ENCODE measurements at places on chromosomes 5 and 9.

DNA sequence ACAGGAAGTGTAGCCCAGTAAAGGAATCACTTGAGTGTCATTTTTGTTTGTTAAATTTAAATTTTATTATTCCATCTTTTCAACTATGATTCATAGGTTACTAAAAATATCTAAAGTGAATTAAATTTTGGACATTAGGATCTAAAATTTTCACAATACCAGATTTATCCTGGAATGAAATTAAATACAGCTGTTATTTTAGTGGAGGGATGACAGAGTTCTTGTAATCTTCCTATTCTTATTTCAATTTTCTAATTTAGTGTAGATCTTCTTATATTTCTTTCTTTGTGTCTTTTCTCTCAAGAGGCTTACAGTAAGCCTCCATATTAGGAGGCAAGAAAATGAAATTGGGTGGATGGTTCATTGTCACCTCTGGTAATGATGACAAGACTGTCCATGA, 167.9 kb upstream of the TNC start:
- no peak for DNase-seq

- DNase-seq, result no peak
Observed at GRCh38 chr5:55897905-55898304, 46.7 kb downstream of the IL31RA start.

GRCh38 chr9:69554945-69555344, 117.2 kb downstream of the APBA1 start:
- DNase-seq, result no peak

DNA sequence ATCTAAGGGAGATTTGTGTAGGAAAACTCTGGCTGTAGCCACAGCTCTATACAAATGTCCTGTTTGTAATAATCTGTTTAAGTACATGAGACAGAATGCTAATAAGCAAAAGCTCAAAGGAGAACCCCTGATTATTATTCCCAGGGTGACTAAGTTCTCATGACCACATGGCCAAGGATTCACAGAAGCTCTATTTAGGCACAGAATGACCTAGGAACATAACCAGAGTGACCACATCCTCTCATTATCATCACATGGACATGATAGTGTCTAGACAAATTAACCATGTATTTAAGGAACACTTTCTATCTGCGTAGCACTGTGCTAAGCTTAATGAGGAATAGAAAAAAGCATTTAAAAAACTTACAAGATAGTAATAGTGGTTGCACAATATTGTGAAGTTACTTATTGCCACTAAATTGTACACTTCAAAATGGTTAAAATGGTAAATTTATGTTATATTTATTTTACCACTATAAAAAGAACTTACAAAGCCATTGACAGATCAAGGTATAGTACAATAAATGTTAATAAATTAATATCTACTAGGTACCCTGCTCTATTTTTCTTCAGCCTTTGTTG, 56.3 kb downstream of the STX17 start:
- DNase-seq, result no peak

DNA sequence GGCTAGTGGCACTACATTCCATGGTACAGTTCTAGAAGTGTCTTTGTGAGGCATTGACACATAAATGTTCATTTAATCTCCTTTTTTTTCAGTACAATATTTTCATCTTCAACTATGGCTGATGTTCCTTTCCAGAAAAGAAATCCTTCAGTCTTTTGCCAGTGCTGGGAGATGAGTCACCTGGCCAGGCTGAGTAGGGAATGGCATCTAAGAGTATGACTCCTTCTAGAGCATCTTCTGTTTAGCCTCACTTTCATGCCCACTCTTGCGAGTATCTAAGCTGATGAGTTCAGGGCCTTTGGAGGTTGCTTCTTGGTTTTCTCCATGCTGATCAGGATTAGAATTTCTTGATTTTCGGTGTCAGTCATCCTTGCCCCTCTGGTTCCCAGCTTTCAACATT, 124.4 kb downstream of the SLC28A3 start:
- no peak for DNase-seq

GRCh38 chr9:92325991-92326500, 293 bp downstream of the CENPP start:
- DNase-seq, result no peak

DNA sequence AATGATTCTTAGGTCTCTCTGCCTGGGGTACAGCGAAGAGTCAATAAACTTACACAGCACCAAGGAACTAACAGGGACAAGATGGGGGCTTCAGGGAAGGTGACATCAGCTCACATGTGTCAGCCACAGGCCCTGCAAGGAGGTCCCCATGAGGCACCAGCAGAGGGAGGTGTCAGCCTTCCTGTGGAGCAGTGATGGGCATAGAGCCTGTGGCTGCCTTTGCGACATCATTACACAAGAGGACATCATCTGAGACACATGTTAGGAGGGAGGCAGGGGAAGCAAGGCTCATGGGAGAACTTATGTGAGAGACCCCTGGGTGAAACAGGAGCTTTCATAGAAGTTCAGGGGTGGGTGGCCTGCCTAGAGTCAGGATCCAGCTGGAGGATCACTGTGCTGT, 389.6 kb downstream of the SEMA5A start:
- peak; percentile 83 for DNase-seq

DNA sequence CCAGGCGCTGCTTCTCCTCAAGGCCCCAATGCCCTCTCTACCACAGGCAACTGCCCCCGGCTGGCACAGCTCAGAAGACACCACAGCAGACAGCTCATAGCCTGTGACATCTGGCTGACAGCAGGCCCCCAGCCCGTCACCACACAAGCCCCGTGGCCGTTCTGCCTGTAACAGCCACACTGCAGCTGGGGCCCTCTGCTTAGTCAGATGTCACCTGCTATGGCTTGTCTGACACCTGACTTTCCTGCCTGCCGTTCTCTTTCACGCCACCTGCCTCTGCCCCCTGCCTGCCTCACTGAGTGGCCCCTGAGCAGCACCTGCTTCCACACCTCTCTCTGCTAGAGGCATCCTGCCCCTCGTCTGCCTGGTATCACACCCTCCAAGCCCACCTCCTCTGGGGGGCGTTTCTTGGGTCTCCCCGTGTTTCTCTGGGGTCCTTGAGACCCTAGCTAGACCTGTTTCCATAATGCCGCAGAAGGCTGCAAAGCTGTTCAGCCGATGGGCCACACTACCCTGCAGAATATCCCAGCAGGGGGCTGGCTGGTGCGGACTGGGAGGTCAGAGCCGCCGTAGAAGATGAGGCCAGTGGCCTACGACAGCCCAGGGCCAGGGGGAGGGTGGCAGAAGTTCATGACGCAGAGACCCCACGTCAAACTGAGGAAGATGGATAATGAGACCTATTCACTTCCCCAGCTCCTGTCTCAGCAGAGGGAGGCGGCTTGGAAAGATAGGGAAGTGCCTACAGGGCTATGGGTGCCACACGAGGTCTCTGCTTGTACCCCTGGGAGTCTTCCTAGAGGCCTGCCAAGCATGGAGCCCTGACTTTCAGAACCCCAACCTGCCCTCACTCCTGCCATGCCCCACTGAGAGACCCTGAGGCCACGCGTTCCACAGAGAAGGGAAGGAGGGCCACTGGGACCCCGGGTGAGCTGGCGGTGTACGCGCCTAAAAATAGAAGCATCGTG, 95.1 kb downstream of the ZNF354C start:
- peak; percentile 45 for DNase-seq

All from islet precursor cell (in vitro differentiated cells).